Stimulated activated CD8-positive, alpha-beta memory T cell treated with anti-CD3 and anti-CD28 coated beads, Interleukin-4, amount 100 ng/mL, for 4 hours (primary cell): ENCODE measurements at places on chromosomes 3 and 15.

DNA sequence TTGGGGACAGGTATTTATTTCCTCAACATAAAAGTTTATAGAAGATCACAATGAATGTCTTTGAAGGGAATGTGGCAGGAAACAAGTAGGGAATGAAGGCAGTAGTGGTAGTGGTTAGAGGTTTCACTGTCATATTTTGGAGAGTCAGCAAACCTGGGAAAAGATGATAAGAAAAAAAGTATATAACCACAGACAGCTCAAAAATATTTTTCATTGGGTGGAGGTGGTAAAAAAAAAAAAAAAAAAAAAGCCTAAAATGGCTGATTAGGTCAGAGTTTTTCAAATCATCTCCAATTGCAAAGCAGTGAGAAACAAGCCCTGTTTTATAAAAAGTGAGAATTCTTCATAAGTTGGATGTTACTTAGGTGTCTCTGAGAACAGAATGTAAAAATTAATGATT lies 400.0 kb downstream of the LSAMP start:
- DNase-seq, result no peak

DNA sequence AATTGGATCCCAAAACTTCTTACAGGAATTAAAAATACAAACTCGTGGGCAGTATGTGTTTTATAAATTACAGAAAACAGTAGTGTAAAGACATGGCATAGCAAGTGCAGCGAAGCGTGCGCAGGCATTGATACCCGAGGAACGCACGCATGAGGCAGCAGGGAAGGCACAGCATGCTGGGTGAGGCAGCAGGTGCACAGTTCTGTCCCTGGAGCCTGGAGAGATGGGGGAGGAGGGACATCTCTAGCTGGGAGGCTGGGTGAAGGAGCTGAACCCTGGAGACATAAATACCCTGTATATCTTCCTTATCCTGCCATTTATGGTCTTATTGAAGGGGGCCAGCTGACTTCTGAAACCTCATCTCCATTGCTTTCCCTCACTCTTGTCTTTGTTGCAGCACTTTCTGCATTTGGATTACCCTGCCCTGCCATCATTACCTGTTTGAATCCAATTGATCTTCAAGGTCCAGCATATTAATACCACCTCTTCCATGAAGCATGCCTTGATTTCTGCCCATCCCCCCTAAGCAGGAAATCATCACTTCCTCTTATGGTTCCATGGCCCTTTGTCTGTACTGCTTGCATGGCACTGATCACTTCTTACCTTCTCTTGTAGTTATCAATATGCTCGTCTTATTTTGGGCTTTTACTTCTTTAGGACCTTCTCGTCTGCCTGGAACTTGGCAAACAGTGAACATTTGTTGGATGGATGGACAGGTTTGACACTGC lies 20.5 kb downstream of the LPP start:
- DNase-seq, result no peak

DNA sequence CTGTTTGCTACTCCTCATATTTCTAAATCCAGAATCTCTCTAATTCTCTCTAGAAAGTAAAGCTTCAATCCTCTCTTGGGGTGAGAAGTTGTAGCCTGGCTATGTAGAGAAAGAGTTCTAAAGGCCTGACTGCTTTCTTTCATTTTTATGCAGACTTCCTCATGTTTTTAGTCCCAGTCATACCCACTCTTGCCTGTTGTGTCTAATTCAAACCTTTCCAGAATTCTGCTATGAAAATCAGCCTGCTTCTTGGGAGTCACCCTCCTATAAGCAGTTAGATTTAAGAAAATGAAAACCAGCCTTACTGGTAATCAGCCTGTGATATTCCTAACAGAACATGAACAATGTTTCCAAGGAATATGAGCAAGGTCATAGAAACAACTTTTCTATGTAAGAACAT lies 14.8 kb upstream of the ZNF639 start:
- DNase-seq, result no peak

DNA sequence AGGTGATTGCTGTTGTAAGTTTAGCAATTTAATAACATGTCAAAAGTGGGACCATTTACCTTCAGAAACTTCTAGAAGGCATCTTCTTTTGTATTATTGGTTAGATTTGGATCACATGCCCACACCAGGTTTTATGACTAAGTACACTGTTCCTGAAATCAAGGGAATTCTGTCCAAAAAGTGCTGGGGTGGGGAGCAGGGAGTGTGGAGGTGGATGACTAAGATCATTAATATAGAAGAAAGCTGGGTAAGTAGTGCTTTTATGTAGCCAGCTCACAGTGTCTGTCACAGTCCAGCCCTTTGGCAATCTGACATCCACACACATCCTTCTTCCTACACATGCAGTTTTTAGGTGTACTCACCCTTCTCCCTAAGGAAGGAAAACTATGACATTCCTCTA lies 120.0 kb downstream of the TMCO5A start:
- DNase-seq, result no peak

DNA sequence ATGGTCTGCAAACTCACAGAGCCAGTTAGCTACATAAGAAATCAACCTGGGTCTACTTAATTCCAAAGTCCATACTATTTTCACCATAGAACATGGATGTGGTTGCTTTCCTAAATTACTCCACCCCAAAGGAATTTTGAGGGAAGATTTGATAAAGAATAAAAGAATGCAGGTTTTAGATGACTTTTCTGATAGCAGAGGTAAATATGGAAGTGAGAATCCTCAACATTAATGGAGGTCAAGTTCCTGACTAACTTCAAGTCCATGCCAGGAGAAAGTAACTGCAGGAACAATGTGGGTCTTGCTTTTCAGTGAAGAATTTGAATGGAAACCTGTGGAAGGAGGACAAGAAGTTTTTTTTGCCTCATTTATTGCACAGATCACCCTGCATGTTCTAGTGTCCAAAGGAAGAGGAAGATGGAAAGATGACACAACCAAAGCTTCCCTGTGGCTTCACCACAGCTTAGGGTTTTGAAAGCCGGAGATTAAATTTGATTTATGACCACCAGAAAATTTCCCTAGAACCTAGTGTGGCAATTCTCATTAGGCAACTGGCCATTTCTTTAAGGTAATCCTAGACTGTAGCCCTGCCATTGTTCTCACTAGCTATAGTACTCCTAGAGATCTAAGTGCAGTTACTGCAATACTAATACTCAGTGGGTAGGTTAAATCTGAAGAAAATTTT lies 429.7 kb downstream of the RAP2B start:
- no peak for DNase-seq

DNA sequence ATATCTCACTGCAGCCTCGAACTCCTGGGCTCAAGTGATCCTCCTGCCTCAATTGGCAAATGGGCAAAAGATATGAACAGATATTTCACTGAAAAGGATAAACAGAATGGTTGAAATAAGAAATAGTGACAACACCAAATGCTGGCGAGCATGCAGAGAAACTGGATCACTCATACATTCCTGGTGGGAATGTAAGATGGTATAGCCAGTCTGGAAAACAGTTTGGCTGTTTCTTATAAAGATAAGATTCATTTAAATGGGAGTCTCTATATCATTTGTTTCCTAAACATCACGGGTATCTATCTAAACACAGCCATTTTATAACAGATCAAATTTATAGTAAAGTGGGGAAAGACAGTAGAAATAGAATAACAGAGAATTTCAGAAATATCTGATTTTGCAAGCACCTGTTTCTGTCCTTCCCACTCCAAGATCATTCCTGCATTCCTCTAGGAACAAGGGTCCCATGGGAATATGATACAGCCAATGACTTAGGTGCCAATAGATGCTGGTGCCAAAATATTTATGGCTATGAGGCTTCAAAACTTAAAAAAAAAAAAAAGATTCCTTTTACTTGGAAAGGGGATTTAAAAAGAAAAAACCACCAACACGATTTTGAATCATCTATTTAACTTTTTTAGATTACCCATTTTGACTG lies 9.9 kb upstream of the TFDP2 start:
- no peak for DNase-seq

DNA sequence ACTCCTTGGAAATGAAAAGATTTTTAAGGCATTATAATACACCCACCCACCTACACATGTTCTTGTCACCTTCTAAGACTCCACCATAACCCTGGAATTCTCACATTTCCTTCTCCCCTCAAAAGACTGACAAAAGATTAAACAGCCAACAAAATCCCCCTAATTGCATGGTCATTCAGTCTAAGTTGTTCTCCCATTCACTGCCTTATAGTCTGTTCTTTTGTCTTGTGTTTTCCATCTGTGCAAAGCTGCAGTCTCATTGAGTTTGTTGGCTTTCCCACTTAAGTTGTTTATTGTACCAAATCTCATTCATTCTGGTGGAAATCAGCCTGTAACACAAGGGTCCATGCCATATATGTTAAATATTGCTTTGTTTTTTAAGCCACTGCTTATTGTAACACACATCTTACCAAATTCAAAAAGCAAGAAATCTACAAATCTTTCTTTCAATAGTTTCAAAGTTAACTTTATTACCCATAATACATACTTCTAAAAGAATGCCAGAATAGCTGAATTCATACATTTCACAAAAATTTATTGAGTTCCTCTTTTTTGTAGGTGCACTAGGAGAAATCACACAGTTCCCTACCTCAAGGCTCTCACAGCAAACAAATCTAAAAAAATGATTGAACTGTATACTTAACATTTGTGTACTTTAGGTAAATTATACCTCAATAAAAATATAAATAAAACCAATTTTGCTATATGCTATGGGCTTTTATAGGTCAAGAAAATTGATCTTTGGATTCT lies 2.4 kb upstream of the RCN2 start:
- no peak for DNase-seq

DNA sequence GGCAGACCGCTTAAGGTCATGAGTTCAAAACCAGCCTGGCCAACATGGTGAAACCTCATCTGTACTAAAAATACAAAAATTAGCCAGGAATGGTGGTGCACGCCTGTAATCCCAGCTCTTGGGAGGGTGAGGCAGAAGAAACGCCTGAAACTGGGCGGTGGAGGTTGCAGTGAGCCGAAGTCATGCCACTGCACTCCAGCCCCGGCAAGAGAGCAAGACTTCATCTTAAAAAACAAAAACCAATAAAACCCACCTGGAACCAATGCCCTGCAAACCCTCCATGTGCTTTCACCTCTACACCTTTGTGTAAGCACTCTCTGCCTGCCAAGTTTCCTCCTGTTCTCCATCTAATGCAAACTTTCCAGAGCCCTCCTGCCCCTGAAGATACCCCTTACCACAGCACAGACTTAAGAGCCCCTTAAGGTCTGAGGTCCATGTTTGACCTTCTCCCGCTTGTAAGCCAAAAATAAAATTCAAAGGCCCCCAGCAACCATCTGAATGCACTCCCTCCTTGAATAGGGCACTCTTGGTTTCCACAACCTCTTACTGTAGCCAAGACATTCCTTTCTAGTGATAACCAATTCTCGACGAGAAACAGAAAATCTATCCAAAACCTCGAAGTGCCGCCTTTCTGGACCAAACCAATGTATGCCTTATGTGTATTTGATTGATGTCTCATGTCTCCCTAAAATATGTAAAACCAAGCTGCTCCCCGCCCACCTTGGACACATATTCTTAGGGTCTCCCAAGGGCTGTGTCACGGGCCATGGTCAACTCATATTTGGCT lies 3.0 kb downstream of the RPL32 start:
- DNase-seq, result no peak

GRCh38 chr3:171811295-171811912 lies 1.1 kb upstream of the PLD1 start:
- no peak for DNase-seq

DNA sequence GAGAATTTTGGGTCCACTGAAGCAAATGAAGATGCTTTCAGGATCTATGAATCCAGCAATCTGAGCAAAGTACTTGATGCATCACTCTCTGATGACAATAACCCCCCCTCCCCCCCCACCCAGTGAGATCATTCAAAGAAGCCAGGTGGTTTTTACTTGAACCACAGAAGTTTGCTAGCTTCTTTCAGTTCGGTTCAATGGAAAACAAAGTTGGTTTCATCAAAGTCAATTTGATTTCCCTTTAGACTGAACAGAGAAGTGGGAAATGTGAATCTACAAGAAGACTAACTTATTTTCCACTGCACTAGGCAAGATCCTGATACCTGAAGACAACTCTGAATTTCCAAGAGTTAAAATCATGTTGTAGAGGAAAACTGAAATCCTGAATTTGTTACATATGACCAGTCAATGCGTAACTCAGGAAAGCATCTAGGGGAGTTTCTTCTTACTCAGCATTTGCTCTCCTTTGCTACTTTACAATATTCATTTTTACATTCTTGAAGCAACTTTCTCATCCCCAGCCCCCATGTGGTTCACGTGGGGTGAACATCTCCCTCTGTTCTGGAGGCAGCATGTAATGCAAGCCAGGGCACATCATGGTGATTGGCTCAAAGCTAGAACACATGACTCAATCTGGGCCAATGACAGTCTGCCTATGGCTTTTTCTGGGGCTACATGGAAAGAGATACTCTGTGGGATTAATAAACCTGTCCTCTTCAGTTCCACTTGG lies 572.6 kb downstream of the FOXP1 start:
- DNase-seq, result peak; percentile 29

GRCh38 chr15:65695081-65695480 lies 73.3 kb downstream of the SLC24A1 start:
- no peak for DNase-seq

DNA sequence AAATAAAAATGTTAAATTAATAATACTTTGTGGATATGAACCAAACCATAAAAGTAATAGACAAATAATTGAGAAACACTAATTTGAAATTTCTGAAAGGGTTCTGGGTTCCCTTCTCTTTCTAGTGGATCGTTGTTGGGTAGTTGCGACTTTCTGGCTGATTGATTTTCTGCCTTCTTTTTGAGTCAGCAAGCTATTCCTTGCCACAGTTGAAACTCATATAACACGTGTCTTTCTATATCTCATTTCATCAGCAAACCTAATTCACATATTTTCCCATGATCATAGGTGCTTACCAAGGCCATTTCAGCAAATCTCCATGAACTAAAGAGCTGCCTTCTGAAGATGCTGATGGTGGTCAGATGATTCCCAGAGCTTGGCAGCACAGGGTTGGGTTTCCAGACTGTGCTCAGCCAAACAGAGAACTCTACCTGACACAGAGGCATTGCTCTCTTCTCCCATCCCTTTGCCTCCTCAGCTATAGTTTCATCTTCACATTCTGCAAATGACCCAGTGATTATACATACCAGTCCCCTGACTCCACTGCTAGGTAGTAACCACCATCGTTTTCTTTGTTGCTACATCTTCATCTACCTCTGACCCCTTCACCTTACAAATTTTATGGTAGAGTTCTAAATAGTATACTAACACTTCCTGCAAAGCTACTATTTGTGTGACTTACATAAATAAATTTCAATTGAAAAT lies 383.9 kb upstream of the DPH6 start:
- DNase-seq, result no peak

DNA sequence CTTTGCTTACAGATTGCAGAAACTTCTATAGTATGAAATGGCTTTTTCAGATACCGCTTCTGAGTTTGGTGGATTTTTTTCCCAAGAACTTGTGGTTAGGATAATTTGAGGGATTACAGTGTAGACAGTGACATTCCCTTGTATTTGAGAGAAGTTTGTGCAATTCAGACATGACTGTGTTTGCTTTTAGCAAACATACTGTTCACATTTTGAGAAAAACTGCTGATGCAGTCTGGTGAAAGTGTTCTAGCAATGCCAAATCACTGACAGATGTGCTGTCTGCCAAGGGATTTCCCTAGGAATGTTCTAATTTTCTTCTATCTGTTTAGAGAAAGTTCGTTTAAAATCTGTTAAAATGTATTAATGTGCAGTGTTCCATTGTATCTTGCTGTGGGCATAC lies 652.6 kb downstream of the FHIT start:
- no peak for DNase-seq
